ENCODE measurements at places on chromosomes 6 and 20. TPM values are rescaled to one million over a fixed set of nuclear protein-coding genes. Genes with fewer than 3 reads are reported as not detected.

Gene DUSP15
- not detected for total RNA-seq

GRCh38 chr20:12936524-12936923 lies 72.2 kb upstream of the SPTLC3 start:
- no peaks in the 10 kb centered on the region for H3K4me1 ChIP-seq
- H3K27me3 ChIP-seq = no peaks in the 10 kb centered on the region

GRCh38 chr6:118551063-118552053 lies 3.3 kb downstream of the PLN start:
- H3K36me3 ChIP-seq = peaks cover 24% of the 10 kb centered on the region
- H3K4me1 ChIP-seq = peaks cover 40% of the 10 kb centered on the region
- no peaks in the 10 kb centered on the region for H3K27me3 ChIP-seq
- H3K4me3 ChIP-seq = no peak overlapping the region

- peaks cover 72% of the 10 kb centered on the region for H3K4me1 ChIP-seq
- DNase-seq = peak; percentile 89
- H3K27ac ChIP-seq = peak overlapping the region; percentile 79
- H3K36me3 ChIP-seq = peaks cover 17% of the 10 kb centered on the region
- H3K4me3 ChIP-seq = no peak overlapping the region
- no peaks in the 10 kb centered on the region for H3K27me3 ChIP-seq
These were observed 6.8 kb upstream of the MAPK13 start for GRCh38 chr6:36123270-36124139.

DNA sequence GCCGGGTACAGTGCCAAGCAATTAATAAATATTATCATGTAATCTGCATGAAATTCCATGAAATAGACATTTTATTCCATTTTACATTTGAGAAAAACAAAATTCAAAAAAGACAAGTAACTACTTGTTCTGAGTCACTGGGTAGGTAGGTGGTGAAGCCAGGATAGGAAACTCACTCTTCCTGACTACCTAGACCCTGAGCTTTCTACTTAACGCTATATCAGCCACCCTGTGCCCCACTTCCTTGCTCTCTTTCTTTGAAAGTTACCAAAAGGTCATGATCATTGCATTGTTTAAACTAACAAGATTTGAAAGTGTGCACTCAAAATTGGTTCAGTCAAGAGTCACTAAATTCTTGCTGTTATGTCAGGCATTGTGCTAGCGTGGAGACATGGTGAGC lies 235.7 kb downstream of the CD83 start:
- H3K27me3 ChIP-seq = no peaks in the 10 kb centered on the region
- peaks cover 32% of the 10 kb centered on the region for H3K4me1 ChIP-seq
- DNase-seq = no peak
- no peak overlapping the region for H3K27ac ChIP-seq
- H3K4me3 ChIP-seq = no peak overlapping the region
- peaks cover 1% of the 10 kb centered on the region for H3K36me3 ChIP-seq

Measured in activated naive CD8-positive, alpha-beta T cell treated with anti-CD3 and anti-CD28 coated beads for 36 hours (primary cell).